Daoy (cell line): ENCODE measurements at places on chromosomes 12 and 14. TPM values are rescaled to one million over a fixed set of nuclear protein-coding genes. Genes with fewer than 3 reads are reported as not detected.
A peak's percentile ranks its signal among the peaks of the same experiment; 100 is the strongest.

The ERG28 gene
- total RNA-seq, result 12.2 and 13.5 TPM in 2 replicates

The KCNJ8 gene
- 1.1 TPM in 1 of 2 replicates, not detected in the other for total RNA-seq

The RIPK3 gene
- not detected in 2 replicates for total RNA-seq

The REP15 gene
- 1.8 TPM in 1 of 2 replicates, not detected in the other for total RNA-seq

The CMKLR1 gene
- total RNA-seq, result 0.51 and 0.89 TPM in 2 replicates

The COPZ1 gene
- 116 and 151 TPM in 2 replicates for total RNA-seq

The PRH2 gene
- total RNA-seq, result not detected in 2 replicates

The PIWIL1 gene
- 0.68 and 1.8 TPM in 2 replicates for total RNA-seq

The ARHGAP9 gene
- total RNA-seq, result 0.51 TPM in 1 of 2 replicates, not detected in the other

DNA sequence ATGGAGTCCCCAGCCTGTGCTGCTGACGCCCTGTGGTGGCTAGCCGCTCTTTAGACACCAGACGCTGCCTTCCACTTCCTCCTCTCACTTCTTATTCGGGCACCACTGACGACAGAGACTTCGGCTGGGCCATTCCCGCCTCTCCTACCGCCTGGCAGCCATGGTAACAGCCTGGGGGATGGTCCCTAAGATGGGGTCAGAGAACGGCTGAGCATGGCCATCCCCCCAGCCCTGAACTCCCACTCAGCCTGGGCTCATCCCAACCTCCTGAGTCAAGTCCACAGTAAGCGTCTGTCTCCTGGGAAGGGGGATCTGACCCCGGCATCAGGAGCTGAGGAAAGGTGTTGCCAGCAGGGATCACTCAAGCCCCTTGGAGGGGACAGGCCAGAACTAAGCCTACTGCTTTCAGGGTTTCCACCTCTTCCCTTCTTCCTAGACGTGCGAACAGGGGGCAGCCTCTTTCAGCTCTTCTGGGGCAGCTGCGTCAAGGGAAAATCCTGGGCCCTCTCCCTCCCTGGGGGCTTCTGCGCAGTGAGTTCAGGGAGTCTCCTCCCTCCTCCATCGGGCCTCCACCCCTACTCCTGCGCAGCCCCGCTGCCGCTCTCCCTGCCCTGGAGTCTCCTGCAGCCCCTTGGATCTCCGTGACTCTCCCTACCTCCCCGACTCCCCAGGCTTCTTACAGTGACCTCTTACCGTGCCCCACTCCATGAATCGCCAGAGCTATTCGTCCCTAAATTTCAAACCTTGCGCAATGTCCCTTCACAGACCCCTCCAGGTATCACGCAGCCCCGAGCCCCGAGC lies 643 bp upstream of the TAMALIN start:
- DNase-seq, result no peak

GRCh38 chr12:89238593-89238992 lies 113.7 kb downstream of the DUSP6 start:
- DNase-seq, result no peak

GRCh38 chr14:101465795-101466448 lies 95.4 kb upstream of the DIO3 start:
- DNase-seq, result no peak

DNA sequence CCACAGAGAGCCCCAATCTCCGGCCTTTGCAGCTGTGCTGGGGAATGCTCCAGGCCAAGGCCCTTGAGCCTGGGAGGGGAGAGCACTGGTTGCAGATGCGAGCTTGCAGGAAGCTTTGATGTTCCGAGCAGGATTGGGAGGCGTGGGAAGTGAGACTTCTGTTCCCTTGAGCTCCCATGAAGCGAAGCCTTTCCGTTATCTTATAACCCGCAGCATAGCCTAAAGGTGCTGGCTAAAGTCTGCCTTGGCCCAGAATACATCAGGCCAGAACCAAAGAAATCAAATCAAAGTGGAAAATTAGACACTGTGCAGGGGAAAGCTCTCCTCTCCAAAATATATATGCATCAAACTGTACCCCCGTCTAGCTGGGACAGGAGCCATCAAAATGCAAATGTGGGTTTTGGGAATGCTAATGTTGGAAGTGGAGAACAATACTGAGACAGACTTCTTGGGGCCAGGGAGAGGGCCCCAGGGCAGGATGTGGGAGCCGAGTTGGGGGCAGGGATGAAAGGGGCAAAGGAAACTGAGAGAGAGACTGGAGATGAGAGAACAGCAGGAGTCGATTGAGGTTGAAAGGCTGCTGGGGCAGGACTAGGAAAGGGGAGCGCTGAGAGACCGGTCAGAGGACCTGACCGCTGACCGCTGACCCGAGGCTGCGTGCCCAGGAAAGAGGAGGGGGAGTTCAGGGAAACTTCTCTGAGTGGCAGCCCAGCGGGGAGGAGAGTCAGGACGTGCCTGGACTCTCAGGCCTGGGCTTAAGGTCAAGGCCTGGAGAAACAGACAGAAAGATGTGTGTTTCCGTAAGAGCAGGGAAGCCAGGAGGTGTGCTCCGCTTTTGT lies 152.2 kb upstream of the PARP11 start:
- DNase-seq, result peak; percentile 29

GRCh38 chr14:38221077-38221476 lies 13.4 kb downstream of the SSTR1 start:
- DNase-seq, result no peak

- no peak for DNase-seq
These were observed 168.2 kb downstream of the LRRK2 start for GRCh38 chr12:40393026-40393425.

DNA sequence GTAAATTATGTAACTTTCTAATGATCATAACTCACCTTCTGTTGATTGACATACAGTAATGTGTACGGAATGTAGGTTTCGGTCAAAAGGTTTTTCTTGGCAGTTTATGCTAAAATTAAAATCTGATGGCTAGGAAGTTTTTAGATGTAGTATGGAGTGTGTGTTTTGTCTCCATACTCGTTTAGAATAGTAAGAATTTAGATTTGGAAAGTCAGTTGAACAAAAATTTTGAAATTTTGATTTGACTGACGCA lies 859 bp downstream of the PALS1 start:
- DNase-seq, result peak; percentile 17

DNA sequence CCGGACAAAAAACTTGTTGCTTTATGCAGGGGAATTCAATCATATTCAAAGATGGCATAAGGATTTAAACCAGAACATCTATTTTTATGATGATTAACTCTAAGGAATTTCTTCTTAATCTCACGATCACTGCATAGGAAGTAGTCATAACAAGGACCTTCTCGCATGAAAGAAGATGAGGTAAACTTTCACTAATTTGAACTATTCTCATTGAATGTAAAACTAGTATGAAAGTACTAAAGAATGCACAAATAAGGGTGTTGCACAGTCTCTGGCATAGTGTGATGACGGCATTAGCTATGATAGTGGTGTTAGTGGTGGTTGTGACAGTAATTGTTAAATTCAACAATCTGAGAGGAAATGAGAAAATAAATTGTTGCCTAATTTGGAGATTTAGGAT lies 280.0 kb downstream of the SLC6A15 start:
- no peak for DNase-seq

- DNase-seq, result no peak
These were observed 612.7 kb upstream of the ATP2B1 start for GRCh38 chr12:90321369-90321768.

DNA sequence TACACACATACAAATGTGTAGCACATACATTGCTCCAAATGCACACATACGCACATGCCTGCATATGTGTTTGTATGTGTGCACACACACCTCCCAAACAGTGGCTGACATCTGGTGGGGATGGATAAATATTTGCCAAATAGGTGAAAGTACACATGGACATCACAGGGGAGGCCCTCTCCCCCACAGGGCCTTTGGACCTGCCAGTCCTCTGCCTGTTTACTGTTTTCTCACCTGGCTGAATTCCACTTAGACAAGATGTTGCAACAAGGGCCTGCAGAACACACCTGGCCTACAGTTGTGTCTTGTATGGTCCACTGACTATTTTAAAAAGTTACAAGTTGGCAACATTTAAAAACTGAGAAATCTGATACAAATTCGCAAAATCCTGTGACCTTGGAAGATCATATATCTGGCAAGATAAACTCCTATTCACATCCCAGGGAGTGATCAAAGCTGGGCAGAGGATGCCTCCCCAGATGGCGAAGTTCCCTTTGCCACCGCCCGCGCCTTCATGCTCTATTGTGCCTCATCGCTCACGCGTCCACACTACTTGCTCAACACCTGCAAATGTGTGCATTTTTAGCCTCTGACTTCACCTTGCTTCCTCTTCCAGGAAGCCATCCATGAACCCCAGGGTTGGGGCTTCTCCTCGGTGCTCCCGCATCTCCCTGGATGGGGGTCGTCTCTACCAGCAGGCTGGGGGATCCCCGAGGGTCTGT lies 118.4 kb upstream of the FZD10 start:
- no peak for DNase-seq

DNA sequence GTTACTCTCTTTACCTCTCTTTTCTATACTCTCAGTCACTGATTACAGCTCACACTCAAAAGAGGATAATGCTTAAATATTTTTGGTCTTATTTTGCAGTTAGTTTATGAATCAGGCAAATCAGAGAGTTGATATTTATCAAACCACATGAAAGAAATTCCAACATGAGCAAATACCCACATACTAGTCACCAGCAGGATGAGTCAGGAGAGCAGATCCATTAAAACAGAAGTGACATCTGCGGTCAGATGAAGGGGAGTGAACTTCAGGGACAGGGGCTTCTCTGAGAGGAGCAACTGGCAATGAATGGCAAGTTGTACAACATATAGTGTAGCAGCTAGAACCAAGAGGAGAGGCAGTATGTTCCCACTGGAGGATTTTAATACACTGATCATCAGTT lies 258.7 kb downstream of the SYT10 start:
- DNase-seq, result no peak

- no peak for DNase-seq
These were observed 907.6 kb upstream of the FLRT2 start for GRCh38 chr14:84622357-84622756.

GRCh38 chr14:59130462-59130861 lies 58.0 kb upstream of the DAAM1 start:
- DNase-seq, result no peak

DNA sequence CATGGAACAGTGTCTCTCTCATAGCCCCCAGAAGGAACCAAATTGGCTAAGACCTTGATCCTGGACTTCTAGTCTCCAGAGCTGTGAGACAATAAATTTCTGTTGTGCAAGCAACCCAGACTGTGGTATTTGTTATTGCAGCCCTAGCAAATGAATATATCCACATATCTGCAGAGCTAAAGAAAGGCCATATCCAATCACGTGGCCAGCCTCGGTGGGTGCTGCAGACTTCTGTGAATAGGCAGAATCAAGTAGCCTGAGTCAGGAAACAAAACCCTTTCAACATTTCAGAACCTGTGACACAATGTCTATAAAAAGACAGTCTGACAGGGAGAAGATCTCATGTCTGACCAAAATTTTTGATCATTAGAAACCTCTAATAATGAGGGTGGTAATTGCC lies 71.0 kb upstream of the CPM start:
- DNase-seq, result no peak

GRCh38 chr12:49920241-49920914 lies 16.7 kb upstream of the FAIM2 start:
- no peak for DNase-seq

DNA sequence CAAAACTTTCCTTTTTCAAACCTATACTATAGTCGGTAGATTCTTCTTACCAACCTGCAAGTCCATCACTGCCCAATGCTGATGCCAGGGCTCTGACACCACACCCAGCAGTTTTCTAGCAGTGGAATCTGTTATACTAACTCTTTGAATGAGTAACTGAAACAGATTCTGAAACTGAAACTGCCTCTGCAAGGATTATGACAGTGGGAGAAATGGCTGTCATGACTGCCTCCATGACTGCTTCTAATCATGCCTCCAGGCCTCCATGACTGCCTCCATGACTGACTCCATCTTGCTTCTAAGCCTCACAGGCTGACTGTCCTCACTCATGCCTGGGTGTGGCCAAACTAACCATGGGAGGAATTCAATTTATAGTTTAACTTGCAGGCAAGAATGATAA lies 29.4 kb upstream of the OXA1L start:
- DNase-seq, result no peak

DNA sequence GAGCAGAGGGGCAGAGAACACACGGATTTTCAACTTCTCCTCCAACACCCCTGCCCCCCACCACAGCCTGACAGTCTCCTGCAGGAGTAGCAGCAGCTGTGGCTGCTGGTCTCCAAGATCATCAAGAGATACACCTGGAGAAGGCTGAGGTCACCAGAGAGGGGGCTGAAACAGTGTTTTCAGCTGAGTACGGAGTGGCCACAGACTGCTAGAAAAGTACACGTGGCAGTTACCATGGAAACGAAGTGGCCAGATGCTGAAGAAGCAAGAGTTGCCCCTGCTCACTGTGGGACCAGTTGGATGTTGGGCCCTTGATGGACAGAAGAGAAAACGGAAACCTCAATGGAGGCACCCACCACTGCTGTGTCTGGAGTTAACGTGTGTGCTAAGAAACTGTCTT lies 4.9 kb upstream of the DIABLO start:
- DNase-seq, result no peak

DNA sequence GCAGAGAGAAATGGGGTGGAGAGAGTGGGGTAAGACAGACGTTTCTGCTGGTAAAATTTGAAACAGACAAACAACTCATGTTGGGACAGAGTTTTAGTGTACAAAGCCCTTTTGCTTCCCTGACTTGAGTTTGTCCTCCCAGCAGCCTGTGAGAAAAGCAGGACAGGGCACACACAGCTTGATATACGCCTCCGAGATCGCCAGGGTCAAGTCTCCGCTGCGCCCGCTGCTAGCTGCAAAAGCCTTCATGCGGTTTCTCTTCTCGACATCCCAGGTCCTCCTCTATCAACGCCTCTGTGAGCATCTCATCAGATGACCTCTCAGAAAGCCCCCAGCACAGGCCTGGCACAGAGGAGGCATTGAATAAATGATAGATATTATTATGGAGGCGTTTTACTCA lies 9.4 kb upstream of the BCL11B start:
- no peak for DNase-seq

DNA sequence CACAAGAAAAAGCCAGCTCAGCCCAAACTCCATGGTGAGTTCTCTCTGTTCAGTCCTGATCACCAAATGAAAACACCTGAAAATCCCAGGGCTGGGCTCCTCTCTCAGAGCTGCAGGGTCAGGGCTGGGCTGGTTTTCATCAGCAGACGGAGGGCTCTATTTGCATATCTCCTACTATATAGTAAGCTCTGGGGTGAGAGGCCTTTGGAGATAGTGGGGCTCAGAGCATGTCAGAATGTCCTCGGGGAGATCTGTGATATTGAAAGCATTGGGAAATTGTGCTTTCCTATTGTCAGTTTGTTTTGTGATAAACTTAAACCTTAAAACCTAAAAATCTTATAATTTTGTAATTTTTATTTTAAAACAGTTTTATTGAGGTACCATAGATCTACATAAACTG lies 742.6 kb downstream of the TMEM121 start:
- DNase-seq, result no peak

- no peak for DNase-seq
These were observed 460.0 kb downstream of the FUT8 start for GRCh38 chr14:65872536-65872935.
